ENCODE measurements at places on chromosomes 3 and 15.

- DNase-seq = no peak
Measured at GRCh38 chr3:89000886-89001285, 106.5 kb upstream of the EPHA3 start.

DNA sequence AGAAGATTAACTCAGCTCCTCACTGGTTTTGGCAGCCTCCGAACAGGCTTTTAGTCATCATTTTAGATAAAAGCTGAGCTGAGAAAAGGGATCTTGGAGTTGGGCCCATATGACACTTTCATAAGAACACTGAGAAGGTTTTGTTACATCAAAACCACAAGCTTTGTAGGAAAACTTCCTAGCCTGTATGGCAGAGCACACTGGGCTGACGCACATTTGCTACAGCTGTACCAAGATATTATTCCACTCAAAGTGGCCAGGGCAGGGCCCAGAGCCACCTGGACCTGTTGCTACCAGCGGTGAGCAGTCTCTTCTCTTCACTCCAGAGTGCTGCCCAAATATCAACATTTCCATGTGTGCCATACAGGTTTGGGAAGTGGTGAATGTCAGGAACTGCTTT is 160.5 kb upstream of the CCDC54 start:
- DNase-seq = no peak

- no peak for DNase-seq
Measured at GRCh38 chr3:3109407-3110298, 521 bp downstream of the IL5RA start.

- DNase-seq = peak; percentile 11
Measured at GRCh38 chr3:129281726-129282125, 3.1 kb downstream of the HMCES start.

DNA sequence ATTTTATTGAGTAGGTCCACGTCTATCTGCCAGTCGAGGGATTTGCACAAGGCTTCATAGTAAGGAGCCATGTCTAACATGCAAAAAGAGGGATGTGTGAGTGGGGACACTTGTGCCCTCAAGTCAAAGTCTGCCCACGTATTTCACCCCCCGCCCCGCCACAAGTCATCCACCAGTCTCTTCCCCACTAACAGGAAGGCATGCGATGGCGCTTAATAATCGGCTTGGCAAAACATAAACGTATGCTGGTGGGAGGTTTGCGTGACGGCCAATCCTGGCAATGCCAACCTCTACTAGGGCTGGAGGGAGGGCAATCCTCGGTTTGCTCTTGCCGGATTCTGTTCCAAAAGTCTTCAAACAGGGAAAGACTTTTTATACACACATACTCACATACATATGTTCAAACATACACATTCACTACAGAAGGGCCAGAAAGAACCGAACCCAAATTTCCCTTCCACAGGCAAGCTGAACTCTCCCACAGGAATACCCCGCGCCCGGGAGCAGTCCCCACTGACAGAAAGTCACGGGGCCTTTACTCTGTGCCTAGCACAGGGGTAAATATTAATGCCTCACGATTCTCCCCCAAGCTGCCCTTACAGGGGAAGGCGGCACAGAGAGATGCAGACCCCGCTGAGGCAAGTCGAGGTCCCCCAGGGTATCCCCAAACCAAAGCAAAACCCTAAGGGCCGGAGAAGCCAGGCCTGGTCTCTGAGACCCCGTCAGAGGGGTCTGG is 675 bp downstream of the PSMD6 start:
- DNase-seq = peak; percentile 27

DNA sequence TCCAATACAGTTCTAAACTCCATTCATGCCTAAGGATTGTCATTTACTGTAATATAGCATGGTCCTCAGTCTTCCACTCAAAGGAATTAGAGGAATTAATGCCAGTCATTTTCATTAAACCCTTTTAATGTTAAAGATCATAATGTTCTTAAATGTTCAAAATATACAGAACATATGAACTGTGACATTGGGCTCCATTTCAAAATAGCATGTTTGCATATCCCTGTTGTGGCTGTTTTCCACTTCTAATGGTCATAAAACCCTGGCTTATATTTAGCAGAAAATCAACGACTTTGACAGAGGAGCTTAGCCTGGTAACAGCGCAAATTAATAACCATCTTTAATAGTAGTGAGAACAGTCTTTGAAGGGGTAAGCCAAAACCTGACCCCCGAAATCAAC is 260.7 kb downstream of the UBE2E2 start:
- no peak for DNase-seq

DNA sequence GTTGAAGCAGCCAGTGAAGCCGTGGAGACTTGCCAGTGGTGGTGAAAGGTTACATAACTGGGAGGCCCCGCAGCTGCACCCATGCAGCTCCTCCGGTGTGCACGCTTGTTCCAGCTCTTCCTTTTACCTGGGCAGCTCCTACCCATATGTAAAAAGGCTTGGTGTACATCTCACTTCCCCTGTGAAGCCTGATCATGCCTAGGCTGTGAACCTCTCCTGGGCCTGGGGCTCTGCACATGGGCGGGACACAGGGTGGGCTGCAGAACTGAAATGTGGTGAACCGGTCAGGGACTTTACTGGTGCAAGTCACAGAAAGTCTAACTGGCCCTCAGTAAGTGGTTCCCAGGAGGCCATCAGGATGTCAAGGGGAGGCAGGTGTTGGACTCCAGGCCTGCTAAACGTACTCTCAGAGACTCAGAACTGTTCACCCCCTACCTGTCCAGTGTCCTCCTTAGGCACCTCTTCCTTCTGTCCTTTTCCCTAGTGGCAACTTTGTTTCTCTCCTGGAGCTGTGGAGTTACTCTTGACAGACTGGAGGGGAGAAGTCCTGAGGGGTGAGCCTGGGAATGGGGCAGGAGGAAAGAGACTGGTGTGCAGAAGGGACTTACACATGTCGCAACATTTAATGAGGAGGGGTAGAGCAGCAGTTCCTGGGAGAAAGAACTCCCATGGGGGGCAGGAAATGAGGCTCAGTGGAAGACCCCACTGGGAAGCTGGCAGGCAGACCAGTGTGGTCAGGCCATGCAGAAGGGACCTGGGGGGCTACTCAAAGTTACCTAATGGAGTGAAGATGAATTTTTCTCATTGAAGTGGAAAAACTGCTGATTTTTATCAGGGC is 148.1 kb downstream of the EEFSEC start:
- no peak for DNase-seq

DNA sequence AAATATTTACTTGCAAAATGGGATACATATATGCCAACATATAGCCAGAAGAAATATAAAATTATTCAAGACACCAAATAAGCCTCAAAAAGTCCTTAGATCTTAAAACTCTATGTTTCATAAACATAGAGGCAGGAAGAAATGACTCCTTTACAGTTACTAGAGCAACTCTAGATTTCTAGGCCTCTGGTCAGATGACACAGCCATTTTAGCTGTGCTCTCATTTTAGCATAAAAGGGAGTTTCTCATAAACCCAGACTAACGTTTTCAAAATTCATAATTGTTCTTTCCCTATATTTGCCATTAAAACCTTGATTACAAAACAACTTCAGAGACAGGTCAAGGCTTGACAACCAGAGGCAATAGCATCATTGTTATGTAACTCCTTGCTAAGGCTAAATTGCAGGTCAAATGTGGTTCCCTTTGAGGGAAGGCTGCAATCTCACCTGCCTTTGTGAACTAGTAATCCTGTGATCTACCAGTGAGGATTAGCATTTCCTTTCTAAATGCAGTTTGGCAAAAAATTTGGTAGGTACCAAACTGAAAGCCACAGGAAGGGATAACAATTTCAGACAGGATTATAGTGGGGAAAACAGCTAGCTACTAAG is 8.2 kb downstream of the THOC7 start:
- DNase-seq = no peak

DNA sequence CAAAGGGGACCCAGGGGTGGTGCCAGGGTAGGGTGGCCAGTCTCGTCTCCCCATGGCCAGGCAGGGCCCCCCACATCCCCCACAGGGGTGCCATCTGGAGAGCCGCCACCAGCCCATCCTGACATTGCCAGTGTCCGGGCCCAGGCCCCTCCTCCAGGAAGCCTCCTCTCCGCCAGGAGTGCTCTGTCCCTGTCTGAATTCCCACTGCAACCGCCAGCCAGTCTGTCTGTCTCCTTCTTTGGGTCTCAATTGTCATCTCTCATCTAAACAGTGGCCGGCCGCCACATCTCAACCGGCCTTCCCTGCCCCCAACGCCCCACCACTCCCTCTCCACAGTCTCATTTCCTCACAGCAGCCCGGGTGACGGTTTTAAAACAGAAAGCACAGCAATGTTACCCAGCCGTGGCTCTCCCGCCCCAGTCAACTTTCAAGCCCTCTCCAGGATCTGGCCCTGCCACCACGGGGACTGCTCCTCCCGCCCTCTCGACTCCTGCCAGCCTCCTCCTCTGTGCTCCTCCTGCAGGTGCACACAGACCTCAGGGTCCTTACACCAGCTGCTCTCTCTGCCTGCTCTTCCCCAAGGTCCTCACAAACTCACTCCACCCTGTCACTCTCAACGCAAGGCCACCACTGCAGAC is 57.0 kb downstream of the IQSEC1 start:
- DNase-seq = peak; percentile 69

GRCh38 chr3:74756674-74757073 is 142.2 kb upstream of the CNTN3 start:
- DNase-seq = no peak
